ENCODE measurements at places on chromosomes 4 and X. TPM values are rescaled to one million over a fixed set of nuclear protein-coding genes. Genes with fewer than 3 reads are reported as not detected.
A peak's percentile ranks its signal among the peaks of the same experiment; 100 is the strongest.

GRCh38 chr4:119823891-119824290 lies 195.3 kb upstream of the PDE5A start:
- H3K4me3 ChIP-seq = no peak overlapping the region
- no peaks in the 10 kb centered on the region for H3K27me3 ChIP-seq
- no peaks in the 10 kb centered on the region for H3K4me1 ChIP-seq
- DNase-seq = no peak
- no peak overlapping the region for H3K27ac ChIP-seq

DNA sequence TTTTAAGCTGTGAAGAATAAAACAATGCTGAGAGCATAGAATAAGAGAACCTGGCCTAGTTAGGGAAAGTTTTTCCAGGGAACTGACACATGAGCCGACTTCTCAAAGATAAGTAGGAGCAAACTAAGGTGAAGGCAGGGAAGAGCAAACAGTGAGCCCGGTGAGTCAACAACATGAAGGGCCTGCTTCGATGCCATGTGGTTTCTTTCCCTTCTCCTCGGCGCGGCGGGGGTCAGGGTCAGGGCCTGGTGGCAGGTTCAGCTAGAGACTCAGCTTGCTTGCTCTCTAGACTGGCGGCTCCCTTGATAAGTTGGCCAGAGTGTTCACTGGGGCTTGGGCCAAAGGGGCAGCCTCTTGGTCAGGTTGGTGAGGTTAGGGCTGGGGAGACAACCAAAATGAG lies 81.1 kb downstream of the DLG3 start:
- no peak for DNase-seq
- H3K4me3 ChIP-seq = no peak overlapping the region
- no peaks in the 10 kb centered on the region for H3K36me3 ChIP-seq
- H3K4me1 ChIP-seq = no peaks in the 10 kb centered on the region

IL2RG gene
- total RNA-seq = 312 TPM

GRCh38 chrX:153400146-153401132 lies 711 bp downstream of the PNMA6E start:
- H3K36me3 ChIP-seq = no peaks in the 10 kb centered on the region
- no peak overlapping the region for H3K4me3 ChIP-seq
- H3K4me1 ChIP-seq = peaks cover 3% of the 10 kb centered on the region
- DNase-seq = peak; percentile 51
- H3K27me3 ChIP-seq = peaks cover 3% of the 10 kb centered on the region
- H3K27ac ChIP-seq = no peak overlapping the region

DNA sequence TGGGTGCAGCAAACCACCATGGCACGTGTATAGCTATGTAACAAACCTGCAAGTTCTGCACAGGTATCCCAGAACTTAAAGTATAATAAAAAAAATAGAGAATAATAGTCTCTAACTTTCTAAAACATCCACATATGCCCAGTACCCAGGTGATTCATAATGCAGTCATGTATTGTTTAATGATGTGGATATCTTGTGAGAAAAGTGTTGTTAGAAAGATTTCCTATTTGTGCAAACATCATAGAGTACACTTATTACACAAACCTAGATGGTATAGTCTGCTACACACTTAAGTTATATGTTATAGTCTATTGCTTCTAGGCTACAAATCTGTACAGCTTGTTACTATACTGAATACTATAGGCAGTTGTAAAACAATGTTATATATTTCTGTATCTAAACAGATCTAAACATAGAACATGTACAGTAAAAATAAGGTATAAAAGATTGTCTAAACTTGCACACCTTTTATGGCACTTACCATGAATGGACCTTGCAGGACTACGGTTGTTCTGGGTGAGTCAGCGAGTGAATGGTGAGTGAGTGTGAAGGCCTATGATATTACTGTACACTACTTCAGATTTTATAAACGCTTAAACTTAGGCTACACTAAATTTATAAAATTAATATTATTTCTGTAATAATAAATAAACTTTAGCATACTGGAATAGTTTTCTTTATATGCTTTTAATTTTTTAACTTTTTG lies 232.2 kb upstream of the SLIT2 start:
- no peaks in the 10 kb centered on the region for H3K36me3 ChIP-seq
- no peaks in the 10 kb centered on the region for H3K4me1 ChIP-seq
- DNase-seq = no peak

SAP30 gene
- 5.2 TPM for total RNA-seq

All from T-cell (primary cell).